ENCODE measurements at places on chromosomes 5 and 9. TPM values are rescaled to one million over a fixed set of nuclear protein-coding genes. Genes with fewer than 3 reads are reported as not detected.

Gene PKD2L2
- 2.4 TPM for total RNA-seq

DNA sequence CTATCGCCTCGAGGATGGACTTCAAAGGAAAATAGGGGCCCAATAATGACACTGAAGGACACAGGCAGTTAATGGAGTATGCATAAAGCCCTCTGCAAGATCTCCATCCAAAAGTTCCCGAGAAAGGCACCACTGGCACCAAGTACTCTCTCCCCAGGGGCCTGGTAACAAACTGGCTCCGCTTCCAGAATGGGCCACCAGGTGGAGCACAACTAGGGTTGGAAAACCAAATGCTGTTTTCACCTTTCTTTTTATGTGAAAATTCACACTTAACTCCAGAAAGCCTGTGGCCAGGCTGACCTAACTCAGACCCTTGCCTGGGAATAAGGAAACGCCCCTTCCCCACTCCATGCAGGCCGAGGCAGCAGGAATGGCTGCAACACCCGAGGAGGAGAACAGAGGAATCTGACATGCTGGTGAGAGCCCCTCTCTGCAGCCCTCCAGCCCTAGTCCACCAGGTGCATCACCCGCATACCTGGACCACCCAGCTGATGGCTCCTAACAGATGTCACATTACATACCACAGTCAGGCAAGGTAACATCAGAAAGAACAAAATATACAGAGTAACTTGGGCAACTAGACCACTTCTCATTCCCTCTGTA, 42.8 kb downstream of the CAMSAP1 start:
- peak; percentile 61 for DNase-seq

Gene POC5
- total RNA-seq = 19.0 TPM

DNA sequence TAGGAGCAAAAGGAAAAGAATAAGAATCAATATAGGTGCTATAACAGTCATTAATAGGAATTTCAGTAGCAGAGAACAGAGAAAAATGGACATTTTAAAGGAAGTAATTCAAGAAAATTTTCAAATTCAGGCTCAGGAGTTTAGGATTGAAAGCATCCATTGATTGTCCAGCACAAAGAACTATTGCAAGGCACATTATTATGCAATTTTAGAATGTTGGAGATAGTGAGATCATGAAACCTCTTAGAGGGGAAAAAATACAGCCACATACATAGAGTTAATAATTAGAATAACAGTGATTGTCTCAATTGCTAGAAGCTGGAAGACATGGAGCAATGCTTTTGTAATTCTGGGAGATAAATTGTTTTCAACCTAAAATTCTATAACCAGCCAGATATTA, 31.5 kb downstream of the CNTLN start:
- no peak for DNase-seq

GRCh38 chr9:108022246-108022935, 532.8 kb upstream of the KLF4 start:
- DNase-seq = no peak

Gene ADAMTS6
- 104 TPM for total RNA-seq

GRCh38 chr9:78133751-78134150, 102.1 kb upstream of the CEP78 start:
- DNase-seq = no peak

Gene PTGR1
- total RNA-seq = 21.7 TPM
